Tibial nerve (tissue), 4 donors: ENCODE measurements at places on chromosomes 12 and 14. TPM values are rescaled to one million over a fixed set of nuclear protein-coding genes. Genes with fewer than 3 reads are reported as not detected.

DNA sequence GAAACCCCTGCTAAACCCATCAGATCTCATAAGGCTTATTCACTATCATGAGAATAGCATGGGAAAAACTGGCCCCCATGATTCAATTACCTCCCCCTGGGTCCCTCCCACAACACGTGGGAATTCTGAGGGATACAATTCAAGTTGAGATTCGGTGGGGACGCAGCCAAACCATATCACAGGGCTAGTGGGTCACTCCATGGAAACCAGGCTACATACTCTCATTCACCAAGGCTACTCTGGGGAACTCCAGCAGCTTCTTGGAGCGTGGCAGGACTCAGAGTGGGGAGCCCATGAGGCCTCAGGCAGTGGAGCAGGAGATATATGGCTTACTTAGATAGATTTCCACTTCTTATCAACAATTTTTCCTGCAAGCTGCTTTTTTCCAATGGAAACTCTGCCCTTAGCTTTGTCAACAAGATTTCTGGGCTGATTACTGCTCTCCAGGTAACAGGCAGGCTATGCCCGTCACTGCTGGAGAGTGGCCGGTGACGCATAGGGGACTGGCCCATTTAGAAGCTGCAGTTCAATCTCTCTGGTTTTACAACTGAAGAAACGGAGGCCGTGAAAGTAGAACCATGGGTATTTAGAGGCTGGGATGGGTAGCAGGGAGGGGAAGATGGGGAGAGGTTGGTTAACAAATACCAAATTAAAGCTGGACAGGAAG is 16.5 kb downstream of the VDR start:
- no peak for DNase-seq

Gene HOXC5
- total RNA-seq: 1.5 TPM

- no peak for DNase-seq
Observed at GRCh38 chr14:34050606-34051005, 99.7 kb upstream of the EGLN3 start.

GRCh38 chr12:44317651-44318126 is 481.8 kb downstream of the TMEM117 start:
- DNase-seq: no peak

Gene HHIPL1
- total RNA-seq: 2.9 TPM

DNA sequence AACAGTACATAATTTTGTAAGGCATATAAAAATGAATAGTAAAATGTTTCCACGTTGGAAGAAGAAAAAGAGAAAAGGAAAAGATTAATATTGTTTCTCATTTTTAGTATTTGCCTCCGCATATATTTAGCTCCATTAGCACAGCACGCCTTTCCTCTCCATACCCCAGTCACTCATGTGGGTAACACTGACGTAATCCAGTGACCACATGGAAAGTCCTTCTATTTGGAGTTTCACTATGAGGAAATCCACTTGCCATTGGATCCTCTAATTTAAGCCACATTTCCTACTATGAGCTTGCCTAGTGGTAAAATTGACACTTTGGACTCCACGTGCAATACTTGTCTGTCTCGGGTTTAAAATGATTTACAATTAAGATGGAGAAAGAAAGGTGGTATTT is 5.7 kb upstream of the SLCO1A2 start:
- DNase-seq: no peak

DNA sequence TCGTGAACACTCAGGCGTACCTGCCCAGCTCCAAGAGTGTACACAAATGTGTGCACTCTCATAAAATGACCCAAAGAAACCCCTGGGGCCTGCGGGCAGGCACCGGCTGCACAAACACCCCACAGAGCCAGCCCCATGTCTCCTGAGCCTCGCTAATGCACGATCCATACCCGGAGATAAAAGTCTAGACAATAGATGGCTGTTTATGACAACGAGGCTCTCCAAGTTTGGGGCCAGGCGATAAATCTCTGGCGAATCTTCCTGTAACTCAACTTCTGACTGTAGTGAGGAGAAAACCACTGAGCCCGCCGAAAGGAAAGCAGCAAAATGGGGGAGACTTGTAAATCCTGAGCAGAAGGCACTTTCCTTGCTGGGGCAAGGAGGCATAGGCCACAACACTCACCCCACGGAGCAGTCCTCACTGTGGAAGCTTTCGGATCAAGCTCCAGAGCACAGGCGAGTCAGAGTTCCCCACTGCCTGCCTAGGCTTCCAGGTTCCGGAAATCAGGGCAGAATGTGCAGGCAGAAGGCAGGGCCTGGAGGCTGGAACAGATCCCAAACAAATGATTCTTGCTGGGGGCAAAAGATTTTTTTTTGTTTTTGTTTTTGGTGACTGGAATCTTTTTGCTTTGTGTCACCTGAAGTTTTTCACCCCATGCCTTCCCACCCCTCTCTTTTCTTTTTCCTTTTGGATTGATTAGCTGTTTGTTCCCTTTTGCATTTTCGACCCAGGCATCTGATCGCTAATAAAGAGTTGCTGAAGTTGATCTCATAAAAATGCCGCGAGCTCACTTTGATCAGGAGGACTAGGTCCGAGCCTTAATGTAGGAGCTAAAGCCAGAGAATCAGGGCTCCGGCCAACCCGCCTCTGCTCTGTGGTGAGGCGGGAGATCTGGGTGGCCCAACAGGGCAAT is 4.5 kb upstream of the HOXC11 start:
- no peak for DNase-seq

DNA sequence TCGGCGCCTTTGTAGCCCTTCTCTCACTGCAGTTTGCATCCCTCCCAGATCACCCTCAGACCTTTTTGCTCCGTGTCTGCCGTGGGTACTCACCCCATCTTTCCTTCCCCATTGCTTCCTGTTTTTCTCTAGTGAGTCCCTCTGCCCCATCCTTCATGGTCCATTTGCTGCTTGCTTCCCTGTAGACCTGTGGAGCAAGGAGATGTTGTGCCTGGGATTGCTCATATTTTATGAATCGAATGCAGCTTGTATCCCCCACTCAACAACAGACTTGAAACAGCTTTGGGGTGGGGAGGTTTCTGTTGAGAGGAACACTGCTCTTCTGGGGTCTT is 661 bp downstream of the DENR start:
- no peak for DNase-seq

DNA sequence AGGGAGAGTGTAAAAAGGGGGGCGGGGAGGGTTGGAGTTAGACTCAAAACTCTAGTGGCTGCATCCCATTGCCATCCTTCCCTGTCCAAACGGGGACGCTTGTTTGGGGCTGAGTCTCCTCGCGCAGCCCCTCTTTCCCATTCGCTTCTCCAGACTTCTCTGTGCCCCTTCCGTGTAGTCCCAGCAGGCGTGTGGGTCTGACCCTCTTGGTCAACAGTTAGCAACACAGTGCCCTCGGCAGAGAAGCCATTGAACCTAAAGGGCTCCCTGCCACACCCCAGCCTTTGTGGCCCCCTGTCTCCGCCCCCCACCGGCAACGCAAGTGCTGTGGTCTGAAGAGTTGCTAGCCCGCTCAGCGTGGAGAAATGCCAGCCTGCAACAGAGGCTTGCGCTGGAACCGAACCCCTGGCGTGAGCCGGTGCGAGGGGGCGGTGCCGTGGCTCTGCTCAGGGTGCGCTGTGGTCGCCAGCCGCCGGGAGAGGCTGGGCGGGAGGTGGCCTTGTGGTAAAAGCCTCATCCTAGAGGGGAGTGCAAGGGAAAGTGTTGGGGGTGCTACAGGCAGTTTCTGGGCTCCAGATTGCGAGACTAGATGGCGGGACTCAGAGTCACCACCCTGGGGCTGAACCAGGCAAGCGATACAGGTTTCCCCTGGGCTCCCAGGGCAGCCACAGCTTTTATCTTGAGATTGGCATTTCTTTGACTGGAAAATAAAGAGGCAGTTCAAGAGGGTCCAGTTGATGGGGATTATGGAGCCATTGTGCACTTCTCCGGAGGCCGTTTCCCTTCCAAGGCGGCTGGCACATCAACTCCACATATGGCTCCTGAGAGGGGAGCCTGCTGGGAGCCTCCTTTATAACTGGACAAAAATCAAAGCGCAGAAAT is 2.1 kb downstream of the PLXNC1 start:
- DNase-seq: no peak

Gene SLC25A47
- total RNA-seq: not detected
